Panc1 (cell line): ENCODE measurements at places on chromosomes 3 and 15. TPM values are rescaled to one million over a fixed set of nuclear protein-coding genes. Genes with fewer than 3 reads are reported as not detected.

DNA sequence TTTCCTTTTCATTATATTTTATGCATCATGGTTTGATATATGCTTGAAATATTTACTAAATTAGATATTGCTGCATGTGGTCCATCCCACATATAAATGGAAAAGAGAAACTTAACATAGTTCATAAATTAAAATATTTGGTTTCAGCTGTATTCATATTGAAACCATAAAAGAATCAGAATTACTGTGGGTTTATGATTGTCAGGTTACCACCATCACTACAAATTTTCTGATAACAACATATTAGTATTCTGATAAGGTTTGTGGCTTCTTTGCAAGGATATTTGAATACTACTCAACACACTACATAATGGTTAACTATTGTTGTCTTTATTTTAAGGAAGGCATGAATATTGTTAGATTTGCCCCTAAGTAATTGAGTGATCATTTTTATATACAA, 235.5 kb downstream of the UBE2E2 start:
- H3K27me3 ChIP-seq, result no peaks in the 10 kb centered on the region
- no peak for DNase-seq
- H3K27ac ChIP-seq, result no peak overlapping the region

GRCh38 chr15:23762026-23762425, 74.9 kb upstream of the NDN start:
- H3K4me3 ChIP-seq, result no peak overlapping the region
- no peaks in the 10 kb centered on the region for H3K4me1 ChIP-seq
- DNase-seq, result no peak
- no peaks in the 10 kb centered on the region for H3K27me3 ChIP-seq
- no peaks in the 10 kb centered on the region for H3K36me3 ChIP-seq

GRCh38 chr15:29849218-29849617, 26.9 kb upstream of the TJP1 start:
- no peak overlapping the region for H3K27ac ChIP-seq
- no peak for DNase-seq
- H3K27me3 ChIP-seq, result no peaks in the 10 kb centered on the region
- H3K4me3 ChIP-seq, result no peak overlapping the region

DNA sequence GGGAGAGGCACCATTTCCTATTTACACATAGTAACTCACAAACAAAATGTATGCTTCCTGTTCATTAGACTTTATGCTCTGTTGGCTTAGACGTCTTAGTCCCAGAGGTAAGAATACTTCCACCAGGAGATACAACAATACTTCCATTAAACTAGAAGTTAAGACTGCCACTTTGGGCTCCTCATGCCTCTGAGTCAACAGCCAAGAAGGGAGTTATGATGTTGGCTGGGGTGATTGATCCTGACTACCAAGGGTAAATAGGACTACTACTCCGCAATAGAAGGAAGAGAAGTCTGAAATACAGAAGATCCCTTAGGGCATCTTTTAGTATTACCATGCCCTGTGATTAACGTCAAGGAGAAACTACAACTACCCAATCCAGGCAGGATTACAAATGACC, 43.5 kb upstream of the ABI3BP start:
- H3K4me3 ChIP-seq, result no peak overlapping the region
- H3K36me3 ChIP-seq, result no peaks in the 10 kb centered on the region
- no peaks in the 10 kb centered on the region for H3K27me3 ChIP-seq
- no peak overlapping the region for H3K27ac ChIP-seq
- no peaks in the 10 kb centered on the region for H3K4me1 ChIP-seq

- H3K27me3 ChIP-seq, result no peaks in the 10 kb centered on the region
- no peak overlapping the region for H3K27ac ChIP-seq
- no peaks in the 10 kb centered on the region for H3K36me3 ChIP-seq
- no peak for DNase-seq
- no peak overlapping the region for H3K4me3 ChIP-seq
- no peaks in the 10 kb centered on the region for H3K4me1 ChIP-seq
Measured at GRCh38 chr15:93261845-93262244, 172.8 kb upstream of the RGMA start.

DNA sequence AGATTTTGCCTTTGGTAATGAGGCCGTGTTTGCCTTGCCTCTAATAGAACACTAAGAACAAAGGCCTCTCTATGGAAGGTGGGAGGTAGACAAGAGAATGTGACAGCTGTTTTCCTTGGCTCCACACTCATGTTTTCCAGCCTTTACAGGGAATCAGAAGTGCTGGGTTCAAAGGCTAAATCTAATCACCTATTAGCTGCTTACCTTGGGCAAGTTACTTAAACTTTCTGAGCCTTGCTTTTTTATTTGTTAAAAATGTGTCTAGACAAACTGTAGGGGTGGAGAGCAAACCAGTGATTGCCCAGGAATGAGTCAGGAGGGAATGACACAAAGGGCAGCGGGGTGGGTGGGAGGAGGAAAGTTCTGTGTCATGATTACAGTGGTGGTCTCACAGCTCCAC, 179.0 kb downstream of the P3H2 start:
- no peak overlapping the region; the same call in 1 of the 2 replicates for H3K27ac ChIP-seq
- no peaks in the 10 kb centered on the region for H3K36me3 ChIP-seq
- H3K4me1 ChIP-seq, result peaks cover 5% of the 10 kb centered on the region

DNA sequence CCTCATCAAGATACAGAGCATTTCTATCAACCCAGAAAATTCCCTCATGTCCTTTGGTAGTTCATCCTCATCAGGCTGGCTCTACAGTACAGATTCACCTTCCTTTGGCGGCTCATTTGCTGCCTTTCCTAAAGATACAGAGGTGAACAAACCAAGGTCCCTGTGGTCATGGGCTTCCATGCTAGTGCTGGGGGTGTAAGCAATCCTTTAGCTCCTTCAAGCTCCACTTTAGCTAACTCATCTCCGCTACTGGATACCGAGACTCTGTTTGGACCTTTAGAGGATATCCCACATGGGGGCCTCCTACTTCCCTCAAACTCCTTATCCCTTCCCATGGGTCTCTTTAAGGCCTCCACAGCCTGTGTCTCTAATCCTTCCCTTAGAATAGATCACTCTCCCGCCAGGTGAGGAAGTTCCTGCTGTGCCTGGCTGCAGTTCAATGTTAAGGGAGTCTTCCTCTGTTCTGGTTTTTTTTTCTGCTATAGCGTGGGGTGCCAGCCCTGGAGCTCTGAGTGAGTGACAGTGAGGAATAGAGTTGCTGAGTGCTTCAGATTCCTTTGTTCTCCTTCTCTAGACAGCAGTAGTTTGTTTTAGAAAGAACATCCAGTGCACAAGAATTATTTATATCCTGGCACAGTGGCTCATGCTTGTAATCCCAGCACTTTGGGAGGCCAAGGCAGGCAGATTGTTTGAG, 30.7 kb downstream of the CLEC3B start:
- no peaks in the 10 kb centered on the region for H3K36me3 ChIP-seq
- H3K27ac ChIP-seq, result no peak overlapping the region
- no peaks in the 10 kb centered on the region for H3K4me1 ChIP-seq
- no peaks in the 10 kb centered on the region for H3K27me3 ChIP-seq
- no peak for DNase-seq

DNA sequence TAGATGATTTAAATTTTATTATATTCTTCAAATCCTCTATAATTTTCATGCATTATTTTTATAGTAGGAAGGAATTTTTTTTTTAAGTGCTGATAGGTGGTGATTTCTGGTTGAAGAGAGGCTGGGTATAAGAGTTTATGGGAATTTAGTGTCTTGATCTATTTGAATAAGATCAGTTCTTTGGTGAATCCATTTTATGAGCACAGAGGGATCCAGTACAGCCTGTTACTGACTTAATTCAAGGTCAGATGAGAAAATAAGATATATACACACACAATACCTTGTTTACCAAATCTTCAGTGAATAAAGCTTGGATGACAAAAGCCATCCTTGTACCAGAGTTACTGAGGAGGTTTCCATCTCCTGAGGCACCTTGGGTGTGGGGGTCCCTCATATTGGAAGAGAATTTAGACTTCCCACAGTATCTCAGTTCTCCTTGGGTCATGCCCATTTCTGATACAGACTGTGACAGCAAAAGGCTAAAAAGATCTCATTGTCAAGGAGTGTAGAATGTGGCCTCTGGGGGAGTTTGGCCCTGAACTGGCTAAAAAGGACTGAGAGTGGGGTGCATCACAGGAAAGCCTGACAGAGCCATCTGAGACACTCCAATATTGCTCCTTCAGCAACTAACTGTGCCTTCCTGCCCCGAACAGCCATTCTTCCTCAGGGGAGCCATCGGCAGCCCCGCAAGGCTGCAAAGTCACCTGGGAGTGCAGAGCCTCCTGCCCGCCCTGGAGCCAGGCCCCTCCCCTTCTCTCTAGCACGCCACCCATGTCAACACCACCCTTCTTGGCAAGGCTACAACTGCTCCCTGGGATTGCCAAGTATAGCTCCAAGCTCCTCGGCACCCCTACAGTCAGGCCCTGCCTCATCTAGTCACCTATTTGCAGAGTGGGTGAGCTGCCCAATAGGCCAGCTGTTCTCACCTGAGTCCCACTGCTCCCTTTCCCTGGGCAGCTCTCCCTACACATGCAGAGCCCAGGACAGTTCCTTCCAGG, 43.1 kb upstream of the HACD2 start:
- no peak for DNase-seq
- 0 out of 2 replicates have a peak, but pooled peaks cover 5% of the 10 kb centered on the region for H3K4me1 ChIP-seq
- no peak overlapping the region for H3K27ac ChIP-seq
- no peak overlapping the region for H3K4me3 ChIP-seq
- H3K27me3 ChIP-seq, result no peaks in the 10 kb centered on the region

ITGA11 gene
- total RNA-seq, result 0.28 TPM

UBE2E2 gene
- total RNA-seq, result 38.2 TPM

TMEM266 gene
- total RNA-seq, result 0.21 TPM

RBPMS2 gene
- 33.7 TPM for total RNA-seq

ANKRD63 gene
- total RNA-seq, result 0.72 TPM

UNC13C gene
- not detected for total RNA-seq
